ENCODE measurements at places on chromosomes 5 and 9.

GRCh38 chr5:77046416-77047073 lies 16.3 kb downstream of the AGGF1 start:
- no peak for DNase-seq

DNA sequence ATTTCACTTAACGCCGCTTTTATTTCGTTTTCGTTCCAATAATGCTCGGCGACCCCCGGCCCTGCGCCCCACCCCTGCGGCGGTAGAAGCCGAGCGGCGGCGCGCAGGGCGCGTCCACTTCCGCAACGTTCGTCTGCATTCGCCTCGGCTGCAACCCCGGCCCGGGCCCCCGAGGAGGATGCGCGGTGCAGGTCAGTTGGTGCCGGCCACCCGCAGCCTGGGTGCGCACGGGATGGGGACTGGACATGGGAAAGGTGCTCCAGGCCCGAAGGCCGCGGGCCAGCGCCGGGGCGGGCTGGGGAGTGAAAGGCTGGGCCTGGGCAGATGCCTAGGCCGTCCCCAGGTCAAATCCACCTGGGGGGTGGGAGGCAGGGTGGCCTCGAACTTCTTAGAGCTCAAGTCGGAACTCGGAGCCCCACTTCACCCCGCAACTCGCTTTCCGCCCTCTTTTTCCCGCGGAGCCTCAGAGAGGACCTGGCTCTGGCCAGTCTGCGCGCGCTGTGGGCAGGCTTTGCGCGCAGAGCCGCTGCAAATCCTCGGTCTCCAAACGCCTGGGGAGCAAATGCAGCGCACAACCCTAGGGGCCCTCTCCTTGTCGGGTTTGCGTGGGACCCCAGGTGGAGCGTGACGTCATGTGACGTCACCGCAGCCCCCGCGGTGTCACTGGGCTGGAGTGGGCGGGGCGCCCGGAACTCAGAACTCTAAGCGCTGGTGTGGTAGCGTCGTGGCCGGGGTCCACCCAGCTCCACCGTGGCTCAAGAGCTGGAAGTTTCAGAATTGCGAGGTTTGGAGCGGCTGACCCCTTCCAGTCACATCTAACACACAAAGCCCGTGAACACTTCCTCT lies 3.3 kb downstream of the TLX3 start:
- DNase-seq: no peak

DNA sequence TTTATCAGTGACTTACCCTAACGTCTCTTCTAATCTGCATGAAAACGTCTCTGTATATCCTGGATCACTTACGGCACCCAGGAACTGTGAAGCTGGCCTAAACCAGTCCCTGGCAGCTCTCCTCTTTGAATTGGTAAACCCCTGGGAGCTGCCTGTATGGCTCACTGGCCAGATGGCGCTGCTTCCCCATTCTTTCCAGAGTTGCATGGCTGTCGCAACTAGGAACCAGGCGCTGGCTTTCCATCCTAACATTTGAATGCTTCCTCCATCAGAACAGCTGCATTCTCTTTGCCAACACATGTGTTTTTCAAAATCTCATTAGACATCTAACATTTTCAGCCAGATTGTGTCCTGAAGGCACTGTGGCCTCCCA lies 8.0 kb upstream of the PCA3 start:
- DNase-seq: no peak

- DNase-seq: no peak
Measured at GRCh38 chr5:25119650-25120049, 474.9 kb upstream of the CDH10 start.

DNA sequence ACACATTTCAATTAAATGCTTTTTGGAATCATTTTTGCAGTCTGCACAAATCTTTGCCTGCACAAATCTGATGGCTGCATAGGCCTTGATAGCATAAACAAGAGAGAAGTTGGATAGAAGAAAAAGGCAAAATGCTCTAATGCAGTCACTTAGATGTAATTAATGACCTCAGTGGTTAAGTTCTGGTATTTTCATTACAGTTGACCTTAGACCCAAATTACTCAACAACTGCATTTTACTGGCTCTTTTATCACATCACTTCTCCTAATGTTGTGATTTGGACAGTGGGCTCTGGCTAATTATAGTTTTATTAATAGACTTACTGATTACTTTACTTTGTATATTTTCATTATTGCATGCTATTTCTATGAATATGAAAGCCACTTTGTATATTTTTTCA lies 34.3 kb downstream of the NTRK2 start:
- no peak for DNase-seq

DNA sequence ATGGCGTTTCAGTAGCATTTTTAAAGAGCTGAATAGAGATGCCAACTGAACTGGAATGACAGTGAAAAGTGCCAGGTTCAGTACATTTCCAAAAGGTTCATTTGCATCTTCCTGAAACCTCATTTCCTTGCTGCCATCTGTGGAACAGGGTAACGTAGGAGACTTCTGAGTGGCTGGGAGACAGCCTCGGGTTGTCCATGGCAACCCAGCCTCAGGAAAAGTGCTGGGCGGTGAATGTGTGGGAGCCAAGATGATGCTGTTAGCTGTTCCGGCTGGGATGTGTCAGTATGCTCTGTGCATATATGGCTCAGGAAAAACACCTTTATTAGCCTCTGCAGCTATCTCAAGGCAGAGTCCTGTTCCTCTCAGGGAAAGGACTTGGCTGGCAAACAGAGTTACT lies 87.5 kb downstream of the KLHL3 start:
- DNase-seq: no peak

All from activated CD8-positive, alpha-beta memory T cell treated with anti-CD3 and anti-CD28 coated beads for 1 hour (primary cell).